Activated CD4-positive, alpha-beta T cell treated with anti-CD3 and anti-CD28 coated beads, Interleukin-2, amount 50 U/mL, for 48 hours (primary cell): ENCODE measurements at places on chromosomes 1 and 21.

DNA sequence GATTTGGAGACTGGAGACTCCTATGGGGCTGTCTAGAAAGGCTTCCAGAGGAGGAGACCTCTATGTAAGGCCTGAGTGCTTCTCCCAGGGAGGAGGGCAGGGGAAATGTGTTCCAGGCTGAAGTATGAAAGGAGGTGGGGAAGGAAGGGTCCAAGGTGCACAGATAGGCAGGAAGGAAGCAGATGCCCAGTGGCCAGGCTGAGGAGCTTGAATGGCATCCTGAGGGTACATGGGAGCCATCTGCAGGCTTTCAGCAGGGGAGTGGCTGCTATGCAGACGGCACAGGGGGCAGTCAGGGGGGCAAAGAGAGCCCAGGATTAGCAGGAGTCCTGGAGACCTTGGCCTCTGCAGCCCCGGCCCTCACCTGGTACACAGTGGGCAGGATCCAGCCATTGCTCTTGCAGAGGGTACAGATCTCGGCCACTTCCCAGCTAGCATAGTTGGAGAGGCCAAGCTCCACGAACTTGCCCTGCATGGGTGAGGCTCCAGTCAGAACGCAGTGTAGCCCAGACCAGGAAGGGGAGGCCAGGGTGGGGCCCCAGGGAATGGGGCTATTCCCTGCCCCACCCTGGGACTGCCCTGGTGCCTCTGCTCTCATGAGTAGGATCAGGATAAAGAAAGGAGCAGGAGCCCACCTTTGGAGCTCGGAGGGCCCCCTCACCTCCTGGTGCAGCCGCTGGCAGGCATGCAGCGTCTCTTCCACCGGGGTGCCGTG, 4.0 kb downstream of the AKR7A2 start:
- no peak for DNase-seq

DNA sequence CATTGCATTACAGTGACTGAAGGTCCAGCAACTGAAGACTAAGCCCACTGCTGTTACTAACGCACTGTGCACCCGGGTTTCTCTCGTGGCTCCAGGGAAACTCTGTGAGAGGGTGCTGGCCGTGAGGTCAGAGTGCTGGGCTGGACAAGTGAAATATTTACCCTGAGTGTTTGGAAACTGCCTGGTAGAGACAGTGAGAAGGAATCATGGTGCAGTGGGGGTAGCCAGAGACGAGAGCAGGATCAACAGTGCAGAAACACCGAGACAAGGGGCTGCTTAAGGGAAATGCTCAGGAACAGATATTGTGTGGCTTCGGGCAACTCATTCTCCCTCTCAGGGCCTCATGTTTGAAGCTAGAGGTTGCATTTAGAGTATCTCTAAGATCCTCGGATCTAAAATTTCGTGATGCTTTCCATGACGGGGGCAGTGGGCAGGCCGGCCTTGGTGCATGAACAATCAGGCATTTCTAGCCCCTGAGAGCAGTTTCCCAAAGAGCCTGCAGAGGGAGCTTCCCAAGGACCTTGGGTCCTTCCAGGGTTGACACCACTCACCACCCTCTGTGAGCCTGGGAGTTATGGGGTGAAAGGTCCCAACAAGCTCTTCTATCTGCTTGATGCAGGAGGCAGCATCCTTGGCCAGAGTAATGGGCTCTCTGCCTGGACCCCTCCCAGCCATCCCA, 9.7 kb downstream of the CD2 start:
- DNase-seq, result peak; percentile 81

DNA sequence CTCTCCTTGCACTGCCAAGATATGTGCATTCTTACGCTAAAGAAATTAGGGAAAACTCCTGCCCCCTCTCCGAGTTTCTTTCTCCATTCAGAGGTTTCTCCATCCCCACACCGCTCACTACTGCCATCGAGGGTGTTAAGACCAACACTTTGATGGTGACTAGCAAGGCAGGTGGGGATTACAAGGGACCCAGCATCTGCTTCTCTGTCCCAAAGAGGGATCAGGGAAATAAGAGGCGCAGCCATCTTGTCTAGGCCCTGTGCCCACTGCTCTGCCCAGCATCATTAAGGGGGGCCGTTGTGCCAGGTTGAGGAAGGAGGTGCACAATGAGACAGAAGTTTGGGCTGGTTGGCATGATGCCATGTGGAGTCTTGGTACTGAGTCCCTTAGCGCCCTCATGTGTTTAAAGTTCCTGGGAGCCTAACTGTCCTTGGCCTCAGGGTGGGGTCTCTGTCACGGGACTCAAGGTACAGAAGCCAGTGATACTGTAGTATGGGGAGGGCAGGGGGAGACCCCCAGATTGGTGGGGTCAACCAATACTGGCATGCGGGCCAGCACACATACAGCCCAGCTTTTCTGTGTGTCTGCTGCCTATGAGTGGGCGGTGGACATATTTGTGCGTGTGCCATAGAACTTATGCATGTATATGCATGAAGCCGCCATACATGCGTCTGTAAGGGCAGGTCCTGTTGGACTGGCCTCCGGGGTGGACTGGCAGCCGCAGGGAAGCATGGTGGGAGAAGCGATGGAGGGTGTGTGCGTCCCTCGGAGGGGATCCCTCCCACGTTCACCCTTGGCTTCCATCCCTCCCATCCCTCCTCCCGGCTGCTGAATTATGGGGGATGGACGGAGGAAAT, 5.5 kb downstream of the EFNA3 start:
- peak; percentile 55 for DNase-seq

GRCh38 chr1:97630948-97631347, 289.9 kb downstream of the DPYD start:
- no peak for DNase-seq

DNA sequence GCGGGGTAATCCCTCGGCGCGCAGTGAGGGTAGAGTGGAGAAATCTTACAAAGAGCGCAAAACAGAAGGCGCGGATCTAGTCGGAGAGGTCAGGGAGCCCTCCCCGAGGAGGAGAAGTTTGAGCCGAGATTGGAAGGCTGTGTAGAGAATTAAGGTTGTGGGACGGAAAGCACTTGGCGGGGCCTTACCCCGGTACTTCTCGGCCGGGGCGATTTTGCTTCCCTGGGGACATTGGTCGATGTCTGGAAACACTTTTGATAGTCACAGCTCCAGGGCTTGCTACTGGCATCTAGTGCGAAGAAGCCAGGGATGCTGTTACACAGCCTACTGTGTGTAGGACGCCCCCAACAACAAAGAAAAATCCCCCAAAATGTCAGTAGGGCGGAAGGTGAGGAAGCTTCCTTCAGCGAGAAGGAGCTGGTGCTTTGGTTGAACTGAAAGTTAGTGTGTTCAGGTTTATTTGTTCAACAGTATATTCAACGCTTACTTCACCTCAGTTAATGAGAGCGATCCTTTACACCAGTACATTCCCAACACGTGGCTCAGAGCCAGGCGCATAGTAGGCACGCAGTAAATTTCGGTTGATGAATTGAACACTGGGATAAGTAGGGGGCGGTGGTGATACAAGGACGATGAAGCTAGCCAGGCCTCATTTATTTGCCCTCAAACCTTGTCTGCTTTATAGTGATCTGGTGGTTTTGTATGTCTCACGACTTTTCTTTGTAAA, 807 bp downstream of the CEP85 start:
- DNase-seq, result peak; percentile 26

DNA sequence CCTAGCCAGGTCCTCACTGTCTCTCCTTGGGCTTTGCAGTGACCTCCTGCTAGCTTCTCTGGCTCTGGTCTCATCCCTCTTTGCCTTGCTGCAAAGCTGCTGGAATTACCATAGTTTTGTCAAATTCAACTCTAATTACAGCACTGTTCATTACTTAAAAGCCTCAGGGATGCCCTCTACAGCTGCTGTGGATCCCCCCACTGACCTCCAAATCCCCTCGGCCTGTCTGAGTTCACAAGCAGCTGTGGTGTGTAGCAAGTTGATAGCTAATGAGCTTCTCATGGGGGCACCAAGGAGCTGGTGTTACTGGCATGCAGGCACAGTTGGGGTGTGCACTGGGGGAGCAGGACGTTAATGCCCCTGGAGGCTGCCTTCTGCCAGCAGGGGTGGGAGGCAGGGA, 24.8 kb downstream of the NIPAL3 start:
- DNase-seq, result no peak

- DNase-seq, result no peak
Observed at GRCh38 chr1:245181158-245181517, 26.4 kb downstream of the KIF26B start.

DNA sequence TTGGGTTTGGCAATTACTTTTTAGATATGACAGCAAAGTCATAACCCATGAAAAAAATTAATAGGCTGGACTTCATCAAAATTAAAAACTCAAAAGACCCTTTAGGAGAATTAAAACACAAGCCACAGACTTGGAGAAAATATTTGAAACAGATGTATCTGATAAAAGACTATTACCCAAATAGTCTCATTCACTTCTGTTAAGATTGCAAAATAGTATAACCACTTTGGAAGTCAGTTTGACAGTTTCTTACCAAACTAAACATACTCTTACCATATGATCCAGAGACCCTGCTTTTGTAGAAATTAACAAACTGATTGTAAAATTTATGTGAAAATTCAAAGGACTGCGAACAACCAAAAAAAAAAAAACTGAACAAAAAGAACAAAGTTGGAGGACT, 32.5 kb upstream of the SLC44A3 start:
- no peak for DNase-seq

GRCh38 chr1:100930494-100930893, 34.6 kb downstream of the SLC30A7 start:
- DNase-seq, result no peak

DNA sequence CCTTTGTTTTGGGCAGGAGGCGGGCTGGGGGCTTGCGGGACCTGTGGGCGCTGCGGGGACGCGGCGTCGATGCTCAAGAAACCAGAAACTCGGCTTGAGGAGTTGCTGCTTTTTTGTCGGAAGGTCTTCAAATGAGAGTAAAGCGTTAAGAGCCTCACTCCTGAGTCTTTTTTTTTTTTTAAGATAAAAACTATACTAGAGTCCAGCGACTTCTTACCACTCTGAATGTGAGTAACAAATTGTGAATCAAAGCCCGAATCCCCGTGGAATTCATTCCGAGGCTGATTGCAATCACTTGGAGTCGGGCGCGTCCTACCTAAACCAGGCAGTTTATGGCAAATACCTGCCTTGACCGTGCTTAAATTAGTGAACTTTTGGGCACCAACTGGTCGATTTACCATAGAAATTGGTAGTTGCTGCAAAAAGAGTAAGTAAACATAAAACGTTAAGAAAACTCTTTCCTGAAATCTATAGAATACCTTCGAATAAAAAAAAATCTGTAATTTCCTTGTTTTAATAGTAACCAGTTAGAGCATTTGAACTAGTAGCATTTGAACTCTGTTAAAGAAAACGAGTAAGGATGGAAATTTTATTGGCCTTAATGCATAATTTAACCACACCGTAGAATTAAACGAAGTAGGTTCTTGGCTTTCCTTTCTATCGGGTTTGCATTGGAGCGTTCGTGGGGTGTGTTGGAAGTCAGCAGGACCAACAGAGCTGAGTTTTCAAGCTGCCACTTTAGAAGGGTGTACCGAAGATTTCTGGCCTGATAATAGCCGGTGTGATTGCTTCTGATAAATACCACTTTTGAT, 769 bp downstream of the GPSM2 start:
- no peak for DNase-seq
